ENCODE measurements at places on chromosomes 4 and X.
A peak's percentile ranks its signal among the peaks of the same experiment; 100 is the strongest.

- DNase-seq = no peak
Observed at GRCh38 chr4:174418640-174419212, 103.6 kb downstream of the HPGD start.

- DNase-seq = peak; percentile 18
Observed at GRCh38 chr4:95095348-95095974, 337.7 kb downstream of the BMPR1B start.

DNA sequence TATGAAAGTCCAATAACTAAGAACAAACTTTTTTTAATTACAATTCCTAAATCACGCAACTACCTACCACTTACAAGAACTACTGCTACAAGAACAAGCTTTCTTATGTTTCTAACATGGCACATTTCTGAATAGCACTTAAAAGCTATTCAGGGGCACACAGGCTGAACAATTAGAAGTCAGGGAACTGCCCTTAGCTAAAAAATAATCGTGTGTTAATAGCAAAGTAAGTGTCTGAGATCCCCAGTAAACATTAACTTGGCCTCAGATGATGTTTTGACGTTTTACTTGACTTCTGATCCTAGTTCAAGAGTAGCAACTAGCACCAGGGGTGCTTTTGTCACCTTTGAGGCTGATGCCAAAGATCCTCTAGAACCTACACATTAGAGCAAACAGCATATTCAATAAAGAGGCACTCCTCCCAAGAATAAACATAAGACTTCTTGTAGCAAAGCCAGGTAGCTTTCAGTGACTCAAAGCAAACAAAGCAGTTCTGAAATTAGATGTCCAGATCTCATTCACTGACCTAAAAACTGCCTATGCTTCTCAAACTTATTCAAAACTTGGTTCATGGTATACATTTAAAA, 16.2 kb downstream of the SPOCK3 start:
- no peak for DNase-seq

DNA sequence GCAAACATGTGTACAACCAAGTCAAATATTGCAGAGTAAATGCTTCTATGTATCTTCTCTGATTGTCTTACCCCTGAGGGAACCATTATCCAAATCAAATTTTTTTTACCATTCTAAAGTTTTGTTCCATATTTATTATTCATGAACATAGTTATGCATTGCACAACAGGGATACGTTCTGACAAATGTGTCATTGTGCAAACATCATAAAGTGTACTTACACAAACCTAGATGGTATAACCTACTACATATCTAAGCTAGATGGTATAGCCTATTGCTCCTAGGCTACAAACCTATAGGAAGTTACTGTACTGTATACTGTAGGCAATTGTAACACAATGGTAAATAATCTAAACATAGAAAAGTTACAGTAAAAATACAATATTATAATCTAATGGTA, 23.4 kb downstream of the BEX3 start:
- DNase-seq = no peak

- no peak for DNase-seq
Observed at GRCh38 chr4:138835832-138836533, 179.6 kb upstream of the NOCT start.

DNA sequence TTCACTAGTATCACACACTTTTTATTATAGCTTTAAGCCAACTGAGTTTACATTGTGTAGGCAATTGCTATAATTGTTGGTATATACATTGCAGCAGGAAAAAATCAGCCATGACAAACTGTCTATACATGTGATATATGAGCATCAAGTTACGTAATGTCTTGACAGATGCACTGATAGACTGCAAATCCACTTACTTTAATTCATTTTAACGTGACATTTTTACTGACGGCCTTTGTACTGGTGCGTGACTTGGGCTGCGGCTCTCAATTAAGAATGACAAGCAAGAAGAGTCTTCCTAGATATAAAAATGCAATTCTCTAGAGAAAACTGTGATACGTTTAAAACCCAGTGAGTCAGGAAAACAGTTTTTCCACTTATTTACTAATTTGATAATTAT, 143.8 kb downstream of the ACTRT1 start:
- no peak for DNase-seq

DNA sequence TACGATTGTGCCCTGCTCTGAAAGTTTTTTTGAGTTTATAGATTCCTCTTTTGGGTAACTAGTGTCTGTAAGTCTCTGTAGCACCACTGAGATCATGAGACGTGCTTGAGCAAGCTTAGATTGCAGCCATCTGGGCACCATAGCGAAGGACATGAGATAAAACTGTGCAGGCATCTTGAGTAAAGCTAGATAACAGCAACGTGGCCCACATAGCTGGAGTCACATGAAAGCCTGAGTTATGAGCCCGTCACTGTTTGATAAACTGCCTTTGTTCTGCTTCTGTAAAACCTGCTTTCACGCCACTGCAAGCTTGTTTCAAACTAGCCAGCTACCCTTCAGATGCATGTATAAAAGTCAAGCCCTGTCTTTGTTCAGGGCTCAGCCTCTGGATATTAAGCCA, 359.1 kb upstream of the CXorf51A start:
- no peak for DNase-seq

- no peak for DNase-seq
Observed at GRCh38 chr4:185500576-185500975, 29.0 kb upstream of the CCDC110 start.

DNA sequence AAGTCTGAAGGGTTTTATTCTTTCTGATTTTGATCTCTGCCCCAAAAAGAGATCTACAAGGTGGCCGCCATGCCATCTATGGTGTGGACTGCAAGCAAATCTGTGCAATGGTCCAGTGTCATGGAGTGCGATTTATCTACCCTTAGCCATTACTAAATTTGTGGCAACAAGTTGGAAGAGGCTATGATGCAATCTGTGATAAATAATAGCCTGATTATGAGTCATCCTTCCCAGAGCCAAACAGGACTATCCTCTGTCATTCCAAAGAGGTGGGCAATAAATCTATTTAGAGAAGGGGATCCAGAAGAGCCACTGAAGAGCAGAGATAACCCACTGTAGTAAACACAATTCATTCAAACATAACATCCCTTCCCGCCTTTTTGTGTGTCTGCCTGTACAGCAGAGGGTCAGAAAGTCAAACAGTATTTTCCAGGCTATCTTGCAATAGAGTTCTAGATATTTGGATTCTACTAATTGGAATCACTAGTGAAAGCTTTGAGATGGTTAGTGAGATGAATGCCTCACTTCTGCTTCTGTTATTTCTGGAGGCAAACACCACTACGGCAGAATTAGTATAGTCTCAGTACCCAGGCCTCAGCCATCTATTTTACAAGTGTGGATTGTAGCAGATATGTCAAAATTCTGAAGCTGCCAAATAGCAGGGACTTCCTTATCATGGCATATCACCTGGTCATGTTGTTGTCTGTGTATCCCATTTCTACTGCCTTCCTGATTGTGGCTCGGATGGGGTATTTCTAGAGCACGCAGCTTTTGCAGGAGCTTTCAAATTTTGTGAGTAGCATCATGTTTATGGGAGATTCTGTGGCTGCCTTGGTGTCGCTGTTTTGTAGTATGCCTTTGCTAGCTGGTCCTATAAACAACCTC, 192.0 kb downstream of the SMIM20 start:
- no peak for DNase-seq

GRCh38 chr4:109065006-109065405, 237.5 kb downstream of the COL25A1 start:
- no peak for DNase-seq

GRCh38 chr4:80990851-80991250, 39.7 kb upstream of the BMP3 start:
- DNase-seq = no peak

GRCh38 chr4:83947830-83948193, 411.9 kb downstream of the GPAT3 start:
- no peak for DNase-seq

DNA sequence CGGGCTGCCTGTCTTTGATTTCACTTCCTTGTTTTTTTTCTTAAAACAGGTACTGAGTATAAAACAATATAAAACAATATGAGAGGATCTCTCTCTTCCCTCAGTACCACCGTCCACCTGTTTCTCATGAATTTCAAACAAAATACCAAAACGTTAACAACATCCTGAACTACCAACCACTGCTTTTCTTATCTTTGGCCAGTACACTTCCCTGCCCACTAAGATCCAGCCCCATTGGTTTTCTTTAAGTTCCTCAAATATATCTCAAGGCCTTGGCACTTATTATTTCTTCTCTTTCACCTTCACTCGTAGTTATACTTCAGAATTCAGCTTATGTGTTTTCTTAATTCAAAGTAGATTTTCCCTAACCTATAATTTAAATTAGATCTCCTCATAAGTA, 370.2 kb upstream of the GRIA3 start:
- DNase-seq = no peak

GRCh38 chr4:8542776-8543525, 37.2 kb upstream of the GPR78 start:
- no peak for DNase-seq

DNA sequence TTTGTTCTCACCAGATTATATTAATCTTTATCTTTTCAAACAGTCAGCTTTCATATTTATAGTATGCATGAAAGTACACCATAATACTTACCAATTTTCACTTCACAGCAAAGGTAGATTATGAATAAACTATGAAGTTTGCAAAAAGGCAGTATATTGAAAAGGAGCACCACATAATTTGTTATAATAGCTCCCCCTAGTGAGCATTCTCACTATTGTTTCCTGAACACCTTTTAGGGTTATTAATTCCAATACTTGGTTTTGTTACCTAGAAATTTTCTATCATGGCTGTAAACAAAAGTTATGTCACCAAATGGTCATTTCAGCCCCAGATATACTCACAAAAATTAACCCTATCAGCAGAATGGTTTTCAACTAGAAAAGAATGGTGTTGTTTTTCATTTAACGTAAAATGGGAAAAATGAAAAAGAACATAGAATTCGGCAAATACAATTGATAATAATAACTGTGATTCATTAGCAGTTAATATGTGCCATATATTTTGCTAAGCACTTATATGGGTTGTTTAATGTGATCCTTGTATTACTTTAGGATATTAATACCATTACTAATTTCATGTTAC, 30.2 kb upstream of the NKX6-1 start:
- DNase-seq = no peak

GRCh38 chrX:20595928-20596575, 329.3 kb upstream of the RPS6KA3 start:
- no peak for DNase-seq

DNA sequence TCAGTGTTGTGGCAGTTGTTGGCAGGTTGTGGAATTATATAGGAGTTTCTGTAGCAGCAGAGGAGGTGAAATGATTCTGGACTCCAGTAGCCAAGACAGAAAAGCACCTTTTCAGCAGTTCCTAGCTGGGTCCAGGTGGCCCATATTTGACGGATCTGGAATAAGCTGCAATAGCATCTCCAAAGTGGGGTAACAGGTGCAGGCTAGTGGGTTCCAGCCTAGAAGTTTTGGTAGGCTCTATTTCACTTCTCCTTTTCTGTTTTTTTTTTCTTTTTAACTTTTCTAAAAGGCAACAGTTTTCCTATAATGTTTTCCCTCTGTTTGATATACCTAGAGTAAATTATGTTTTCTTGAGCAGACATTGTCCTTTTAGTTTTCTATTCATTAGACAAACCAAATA, 392.5 kb downstream of the C4orf33 start:
- no peak for DNase-seq

DNA sequence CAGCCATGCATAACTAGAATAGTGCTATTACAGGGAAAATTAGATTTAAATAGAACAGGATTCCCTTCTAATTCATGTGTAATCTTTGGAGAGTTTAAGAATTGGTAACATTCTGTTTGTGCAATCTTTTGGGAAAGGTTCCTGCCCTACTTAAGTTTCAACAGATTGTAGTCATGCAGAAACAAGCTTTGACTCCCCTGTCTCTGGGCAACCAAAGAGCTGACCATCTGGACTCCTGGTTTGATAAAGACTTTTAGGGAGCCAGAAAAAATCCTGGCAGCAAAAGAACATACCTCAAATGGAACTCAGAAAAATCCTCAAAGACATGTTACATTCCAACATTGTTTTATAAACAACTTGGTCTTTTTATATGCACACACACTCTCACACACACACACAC, 191.1 kb upstream of the NEIL3 start:
- DNase-seq = peak; percentile 3

- DNase-seq = no peak
Observed at GRCh38 chrX:34300871-34301270, 168.8 kb upstream of the FAM47A start.

DNA sequence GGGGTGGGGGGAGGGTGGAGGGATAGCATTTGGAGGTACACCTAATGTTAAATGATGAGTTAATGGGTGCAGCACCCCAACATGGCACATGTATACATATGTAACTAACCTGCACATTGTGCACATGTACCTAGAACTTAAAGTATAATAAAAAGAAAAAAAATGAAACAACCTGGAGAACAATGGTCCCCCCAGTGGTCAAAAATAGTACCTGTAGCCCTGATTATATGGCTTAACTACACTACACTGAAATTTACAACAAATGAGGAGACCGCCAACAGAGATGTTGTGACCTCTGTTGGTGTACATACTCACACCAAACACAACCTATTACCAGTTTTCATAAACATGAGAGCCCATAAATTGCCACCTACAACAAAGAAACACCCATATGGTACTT, 7.3 kb upstream of the MAGEE1 start:
- DNase-seq = no peak

GRCh38 chrX:78123190-78123589, 16.3 kb downstream of the TAF9B start:
- DNase-seq = no peak

DNA sequence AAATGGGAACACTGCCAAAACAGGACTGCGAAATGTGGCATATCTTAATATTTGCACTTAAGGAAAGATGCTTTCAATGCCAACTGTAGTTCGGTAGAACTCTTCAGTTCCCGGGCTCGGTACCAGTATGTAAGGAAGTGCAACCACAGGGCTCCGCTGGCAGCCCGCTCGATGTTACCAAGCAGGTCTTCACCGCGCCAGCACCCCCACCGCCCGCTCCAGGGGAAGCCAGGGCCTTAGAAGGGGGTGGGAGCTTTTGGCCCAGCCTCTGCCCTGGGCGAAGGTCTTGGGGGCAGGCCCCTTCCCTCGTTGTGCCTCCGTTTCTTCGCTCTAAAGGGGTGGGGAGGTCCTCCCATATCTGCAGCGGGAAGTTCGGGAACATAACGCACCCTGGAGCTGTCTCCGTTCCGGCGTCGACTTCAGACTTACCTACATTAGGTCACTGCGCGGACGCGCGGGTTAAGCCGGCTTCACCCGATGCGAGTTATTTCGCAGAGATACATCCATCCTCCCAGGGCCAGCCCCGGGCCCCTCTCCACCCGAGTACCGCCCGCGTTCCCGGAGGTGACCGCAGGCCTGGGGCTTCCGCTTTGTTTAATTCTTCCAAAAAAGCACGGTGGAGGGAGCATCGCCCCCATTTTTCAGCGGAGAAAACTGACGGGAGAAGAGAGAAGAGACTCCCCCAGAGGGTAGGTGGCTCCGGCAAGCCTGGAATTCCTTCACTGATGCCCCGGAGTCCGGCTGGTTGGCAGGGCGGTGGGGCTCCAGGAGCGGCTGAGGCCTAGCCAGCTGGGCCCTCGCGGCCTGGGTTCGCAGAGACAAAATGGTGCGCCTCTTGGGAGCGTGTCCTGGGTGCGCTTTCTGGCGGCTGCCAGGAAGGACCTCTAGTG, 1.0 kb upstream of the HMX1 start:
- DNase-seq = no peak

DNA sequence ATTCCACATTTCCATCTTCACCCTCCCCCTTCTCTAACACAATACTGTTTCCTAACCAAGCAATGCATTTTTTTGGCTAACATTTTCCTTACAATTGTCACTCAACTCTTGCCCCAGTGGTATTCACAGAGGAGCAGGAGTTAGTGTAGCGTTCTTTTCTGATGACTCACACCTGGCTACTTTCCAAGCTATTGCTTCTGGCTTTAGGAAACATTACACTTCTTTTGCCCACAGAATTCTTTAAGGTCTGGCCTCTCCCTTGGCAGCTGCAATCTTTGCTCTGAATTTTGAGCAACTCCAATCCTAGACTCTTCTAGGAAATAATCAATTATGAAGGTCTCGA, 27.5 kb upstream of the PDGFC start:
- DNase-seq = peak; percentile 92
